Activated T-cell treated with anti-CD3 and anti-CD28 coated beads, Interleukin-2, amount 50 U/mL, for 4 hours (primary cell): ENCODE measurements at places on chromosomes 5 and 9. TPM values are rescaled to one million over a fixed set of nuclear protein-coding genes. Genes with fewer than 3 reads are reported as not detected.
A peak's percentile ranks its signal among the peaks of the same experiment; 100 is the strongest.

DNA sequence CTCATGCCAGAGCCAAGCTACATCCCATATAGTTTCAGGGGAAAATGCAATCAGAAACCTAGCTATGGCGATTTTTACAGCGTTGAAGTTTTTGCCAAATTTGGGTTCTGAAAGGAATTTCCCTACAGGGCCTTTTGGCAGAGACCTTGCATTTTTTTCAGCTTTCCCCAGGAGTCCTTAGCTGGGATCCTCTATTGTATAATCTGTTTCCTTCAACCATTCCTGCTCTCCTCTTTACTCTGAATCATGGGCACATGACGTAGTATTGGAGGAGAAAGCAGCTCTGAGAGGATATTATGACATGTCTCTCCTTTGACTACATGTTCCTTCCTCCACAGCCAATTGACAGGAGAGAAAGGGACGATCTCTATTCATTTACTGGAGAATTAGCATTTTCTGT is 118.5 kb upstream of the ERCC6L2 start:
- DNase-seq: no peak

- DNase-seq: no peak
Measured at GRCh38 chr9:34809504-34810186, 99.7 kb upstream of the CCL21 start.

GRCh38 chr9:249025-249424 is 34.4 kb downstream of the DOCK8 start:
- DNase-seq: no peak

Gene SNCB
- not detected for total RNA-seq

Gene AK3
- 14.7 TPM for total RNA-seq

- peak; percentile 14 for DNase-seq
Measured at GRCh38 chr9:122904466-122904822, 715 bp downstream of the RC3H2 start.

Gene GPX8
- total RNA-seq: 0.40 TPM

Gene CARTPT
- not detected for total RNA-seq

DNA sequence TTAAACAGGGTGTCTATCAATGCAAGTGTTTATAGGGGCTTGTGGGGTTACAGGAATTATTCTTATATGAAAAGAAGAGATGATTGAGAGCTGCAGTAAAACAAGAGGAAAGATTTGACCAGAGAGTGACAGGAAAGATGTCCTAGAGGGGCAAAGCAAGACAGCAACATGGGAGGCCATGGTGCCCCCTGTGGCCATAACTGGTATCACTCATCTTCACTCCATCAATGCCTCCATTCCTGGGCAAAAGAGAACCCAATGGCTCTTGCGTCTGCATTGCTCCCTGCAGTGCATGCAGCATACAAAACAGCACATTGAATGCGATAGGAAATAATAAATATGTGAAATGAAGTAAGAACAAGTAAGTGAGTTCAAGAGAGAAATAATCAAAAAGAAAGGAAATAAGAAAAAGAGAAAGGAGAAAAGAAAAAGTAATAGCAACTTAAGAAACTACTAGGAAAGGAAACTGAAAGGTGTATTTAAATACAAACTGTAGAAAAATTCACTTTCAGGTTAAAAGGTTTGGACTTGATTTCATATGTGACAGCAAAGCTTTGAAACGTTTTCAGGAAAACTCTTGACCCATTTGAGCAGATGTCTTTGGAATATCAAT is 206.6 kb downstream of the SEMA5A start:
- no peak for DNase-seq

DNA sequence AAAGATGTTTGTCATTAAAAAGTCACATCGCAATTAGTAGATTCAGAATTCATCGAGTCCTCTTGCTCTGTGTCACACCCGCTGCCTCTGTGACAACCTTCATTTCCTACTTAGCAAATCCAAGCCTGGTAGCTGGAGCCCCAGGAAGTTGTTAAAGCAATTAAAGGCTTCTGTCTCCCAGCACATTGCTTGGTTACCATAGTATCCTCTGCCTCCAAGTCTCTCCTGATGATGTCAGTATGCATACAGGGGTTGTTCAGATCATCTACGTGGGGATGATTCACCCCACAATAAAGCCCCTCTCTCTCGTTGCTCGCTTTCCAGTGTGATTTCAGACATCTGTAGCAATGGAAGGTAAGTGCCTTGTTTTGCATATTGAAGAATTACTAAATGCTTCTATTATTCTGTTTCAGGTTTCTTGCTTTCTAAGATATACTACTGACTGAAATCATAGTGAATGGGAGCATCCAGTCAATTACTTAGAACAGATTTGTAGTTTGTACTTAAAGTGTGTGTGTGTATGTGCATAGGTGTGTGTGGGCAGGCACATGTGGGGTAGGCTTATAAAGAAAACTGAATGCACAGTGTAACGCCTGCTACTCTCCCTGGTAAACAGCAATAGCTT is 52.9 kb downstream of the PAM start:
- no peak for DNase-seq

Gene LURAP1L
- total RNA-seq: not detected

DNA sequence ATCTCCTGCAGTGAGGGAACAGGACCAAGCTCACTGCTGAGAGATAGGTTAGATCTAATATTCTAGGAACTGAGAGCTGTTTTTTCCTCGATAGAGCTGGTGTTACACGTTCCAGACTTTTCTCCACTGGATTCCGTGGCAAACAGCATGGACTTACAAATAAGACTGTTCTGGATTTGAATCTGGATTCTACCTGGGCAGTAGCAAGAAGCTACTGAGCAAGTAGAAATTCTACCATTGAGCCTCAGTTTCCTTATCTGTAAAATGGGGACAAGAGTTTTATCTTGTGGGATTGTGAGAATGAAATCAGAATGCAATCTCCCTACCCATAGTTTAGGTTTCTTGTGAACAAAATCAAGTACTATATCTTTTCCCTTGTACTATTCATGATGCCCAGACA is 238.7 kb upstream of the TRIM32 start:
- DNase-seq: no peak

DNA sequence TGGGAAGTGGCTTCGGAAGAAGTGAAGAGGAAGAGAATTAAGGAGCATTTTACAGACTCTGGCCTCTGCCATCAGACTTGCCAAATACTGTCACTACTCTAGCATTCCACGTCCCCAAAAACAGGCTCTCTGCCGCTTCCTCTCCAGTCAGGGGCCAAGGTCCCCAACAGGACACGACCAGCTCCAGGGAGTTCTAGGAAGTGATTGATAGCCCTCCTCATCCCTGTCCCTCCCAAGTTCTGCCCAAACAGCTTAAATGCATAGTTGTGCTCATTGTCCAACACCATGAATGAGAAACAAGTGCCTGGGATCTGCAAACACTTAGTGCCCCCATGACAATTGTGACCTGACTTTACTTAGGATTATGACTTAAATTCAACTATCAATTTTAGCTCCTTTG is 96.5 kb downstream of the MED10 start:
- no peak for DNase-seq

- DNase-seq: no peak
Measured at GRCh38 chr5:72167257-72167656, 60.0 kb downstream of the MAP1B start.

Gene FBP1
- 0.51 TPM for total RNA-seq

- DNase-seq: no peak
Measured at GRCh38 chr5:170137694-170138214, 32.1 kb downstream of the FOXI1 start.

Gene FBLL1
- total RNA-seq: 0.15 TPM

DNA sequence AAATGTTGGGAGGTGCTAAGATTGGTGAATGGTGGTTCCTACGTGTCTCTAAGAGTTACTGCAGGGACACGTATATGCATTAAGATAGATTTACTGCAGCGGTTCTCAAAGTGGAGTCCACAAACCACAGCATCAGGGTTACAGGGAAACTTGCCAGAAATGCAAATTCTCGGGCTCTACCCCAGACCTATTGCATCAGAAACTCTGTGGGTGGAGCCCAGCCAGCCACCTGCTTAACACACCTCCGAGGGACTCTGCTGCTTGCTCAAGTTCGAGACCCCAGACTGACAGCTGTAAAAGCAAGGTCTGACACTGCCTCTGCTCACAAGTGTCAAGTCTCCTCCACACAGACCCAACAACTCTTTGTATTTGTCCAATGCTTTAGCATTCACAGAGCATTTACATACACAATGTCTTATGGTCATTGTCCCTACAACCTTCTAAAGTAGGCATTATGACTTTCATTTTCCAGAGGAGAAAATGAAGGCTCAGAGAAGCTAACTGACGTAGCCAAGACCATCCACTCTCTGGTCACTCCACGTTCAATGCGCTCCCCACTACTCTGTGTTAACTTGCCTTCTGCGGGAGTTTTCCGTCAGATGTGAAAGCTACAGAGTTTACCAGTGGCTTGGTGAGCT is 48.8 kb downstream of the HSD17B3 start:
- no peak for DNase-seq

GRCh38 chr9:131442351-131442750 is 48.5 kb downstream of the PRRC2B start:
- no peak for DNase-seq

DNA sequence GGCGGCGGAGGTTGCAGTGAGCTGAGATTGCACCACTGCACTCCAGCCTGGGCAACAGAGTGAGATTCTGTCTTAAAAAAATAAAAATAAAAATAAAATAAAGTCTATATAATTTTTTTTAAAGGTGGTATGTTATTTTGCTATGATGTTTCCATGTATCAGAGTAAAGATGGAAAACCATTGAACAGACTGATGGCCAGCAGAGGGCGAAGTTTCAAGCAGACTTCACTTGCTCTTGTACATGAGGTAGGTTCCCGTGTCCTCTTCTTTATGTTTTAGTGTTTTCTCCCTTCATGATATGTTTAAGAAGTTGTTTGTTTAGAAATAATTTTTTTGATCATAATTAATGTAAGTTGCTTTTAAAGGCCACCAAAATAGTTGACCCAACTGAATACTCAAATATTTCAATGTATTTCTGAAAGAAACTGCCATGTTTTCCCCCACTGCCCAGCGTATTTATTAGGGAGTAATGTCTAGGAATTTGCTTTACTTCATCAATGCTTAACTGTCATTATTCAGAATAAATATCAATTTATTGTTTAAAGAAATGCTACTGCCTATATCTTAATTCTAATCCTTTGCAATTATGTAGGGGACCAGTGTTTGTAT is 146.4 kb downstream of the HACD4 start:
- peak; percentile 50 for DNase-seq

Gene HTR4
- total RNA-seq: not detected

- DNase-seq: no peak
Measured at GRCh38 chr5:171825051-171825450, 39.4 kb downstream of the SMIM23 start.

DNA sequence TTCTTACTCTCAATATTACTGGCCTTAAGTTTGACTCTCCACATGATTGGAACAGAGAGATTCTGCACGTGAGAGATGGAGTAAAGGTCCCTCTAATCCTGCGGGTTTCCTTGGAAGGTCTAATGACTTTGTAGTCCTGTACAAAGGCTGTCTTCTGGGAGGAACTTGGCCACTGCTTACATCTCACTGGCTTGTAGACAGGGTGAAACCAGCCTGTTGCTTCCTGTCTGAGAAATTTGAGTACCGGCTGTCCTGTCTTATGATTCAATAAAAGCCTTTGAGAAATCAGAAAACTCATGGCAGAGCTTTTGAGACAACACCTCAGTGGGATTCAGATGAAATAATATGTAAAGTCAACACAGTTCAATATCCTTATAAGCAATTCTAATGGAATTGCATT is 43.0 kb downstream of the IL31RA start:
- DNase-seq: no peak

- no peak for DNase-seq
Measured at GRCh38 chr9:131337131-131337848, 47.8 kb downstream of the PLPP7 start.

DNA sequence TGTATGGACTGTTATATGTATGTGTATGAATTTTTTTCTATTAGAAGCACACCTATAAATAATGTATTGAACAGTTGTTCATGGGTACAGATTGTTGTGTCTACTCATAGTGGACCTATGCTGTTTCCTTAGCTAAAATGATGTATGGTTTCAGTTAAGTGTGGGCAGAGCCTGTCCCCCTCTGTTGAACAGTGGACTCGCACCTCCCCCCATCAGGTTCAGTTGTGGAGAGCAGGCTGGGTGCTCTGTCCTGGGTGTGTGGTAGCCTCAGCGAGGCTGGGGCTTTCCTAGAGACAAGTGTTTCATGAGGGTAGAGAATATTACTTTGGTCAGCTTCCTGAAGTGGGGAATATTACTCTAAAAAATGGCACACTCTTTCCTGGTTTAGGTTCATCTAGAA is 47.4 kb upstream of the LRRTM2 start:
- DNase-seq: no peak

GRCh38 chr5:6830643-6831239 is 117.5 kb downstream of the TENT4A start:
- no peak for DNase-seq
